ENCODE measurements at places on chromosomes 13 and 19.
A peak's percentile ranks its signal among the peaks of the same experiment; 100 is the strongest.

DNA sequence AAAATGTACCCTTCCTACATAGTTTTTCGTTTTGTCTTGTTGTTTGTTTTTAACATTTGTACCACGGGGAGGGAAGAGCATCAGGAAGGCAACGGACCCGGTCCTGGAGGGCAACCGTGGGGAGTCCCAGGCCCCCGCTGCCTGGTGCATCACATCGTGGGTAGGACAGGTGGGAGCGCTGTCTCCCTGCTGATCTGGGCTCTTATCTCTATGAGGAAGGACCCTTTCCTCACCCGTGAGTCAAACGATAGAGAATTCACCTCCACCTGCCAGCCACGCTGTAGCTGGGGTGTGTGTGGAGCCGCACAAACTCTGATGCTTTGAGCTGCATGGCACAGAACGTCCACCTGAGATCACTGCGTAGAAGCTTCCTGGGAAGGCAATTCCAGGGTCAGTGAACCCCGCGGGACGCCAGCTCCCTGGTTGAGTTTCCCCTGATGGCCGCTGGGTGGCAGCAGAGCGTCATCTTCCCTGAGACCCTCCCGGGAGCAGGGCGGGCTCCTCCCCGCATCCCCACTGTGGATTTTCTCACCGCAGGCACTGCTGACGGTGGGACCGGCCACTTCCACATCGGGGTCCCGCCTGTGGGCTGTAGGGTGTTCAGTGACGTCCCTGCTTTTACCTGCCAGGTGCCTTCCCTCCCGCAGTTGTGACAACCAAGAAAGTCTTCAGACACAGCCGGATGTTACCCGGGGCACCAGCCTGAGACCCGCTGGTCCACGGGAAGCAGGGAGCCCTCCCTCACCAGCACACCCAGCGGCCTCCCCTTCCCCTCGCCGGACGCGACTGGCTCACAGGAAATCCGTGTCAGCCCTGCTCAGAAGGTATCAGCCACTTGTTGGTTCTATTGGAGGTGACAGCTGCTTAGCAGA is 54.7 kb downstream of the ZNF787 start:
- no peak for DNase-seq

- no peak for DNase-seq
Measured at GRCh38 chr19:47109541-47110375, 3.8 kb downstream of the ZC3H4 start.

GRCh38 chr13:93260591-93260990 is 34.0 kb downstream of the GPC6 start:
- no peak for DNase-seq

DNA sequence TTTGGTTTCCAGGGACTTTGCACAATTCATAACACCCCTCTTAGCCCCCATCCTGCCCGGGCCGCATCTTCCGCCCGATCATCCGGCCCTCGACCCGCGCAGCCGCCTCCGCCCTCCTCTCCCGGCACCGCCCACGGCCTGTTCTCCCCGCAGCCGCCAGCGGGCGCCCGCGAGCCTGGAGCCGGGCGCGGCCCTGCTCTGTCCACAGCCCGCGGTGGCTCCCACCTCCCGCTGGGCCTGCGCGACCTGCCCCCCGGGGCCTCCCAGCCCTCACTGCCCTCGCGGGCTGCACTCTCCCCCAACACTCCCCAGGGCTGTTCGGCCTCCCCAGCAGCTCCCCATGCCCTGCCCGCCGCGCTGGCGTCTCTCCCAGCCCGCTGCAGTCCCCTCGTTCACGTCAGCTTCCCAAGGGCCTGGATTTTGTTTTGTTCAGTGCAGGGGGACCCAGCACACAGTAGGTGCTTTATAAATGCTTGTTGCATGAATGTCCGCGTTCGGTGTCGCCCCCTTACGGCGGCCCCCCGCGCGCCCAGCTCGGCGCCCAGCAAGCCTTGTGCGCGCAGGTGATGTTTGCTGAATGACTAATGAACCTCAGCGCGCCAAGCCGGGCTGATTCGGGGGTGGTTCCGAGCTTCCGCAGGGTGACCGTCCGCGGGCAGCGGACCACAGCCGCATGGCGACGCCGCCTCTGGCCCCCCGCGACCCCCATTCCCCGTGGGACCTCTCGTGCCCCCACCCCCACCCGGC is 4.6 kb upstream of the APC2 start:
- peak; percentile 99 for DNase-seq

- DNase-seq = no peak
Measured at GRCh38 chr13:93818345-93818744, 591.7 kb downstream of the GPC6 start.

DNA sequence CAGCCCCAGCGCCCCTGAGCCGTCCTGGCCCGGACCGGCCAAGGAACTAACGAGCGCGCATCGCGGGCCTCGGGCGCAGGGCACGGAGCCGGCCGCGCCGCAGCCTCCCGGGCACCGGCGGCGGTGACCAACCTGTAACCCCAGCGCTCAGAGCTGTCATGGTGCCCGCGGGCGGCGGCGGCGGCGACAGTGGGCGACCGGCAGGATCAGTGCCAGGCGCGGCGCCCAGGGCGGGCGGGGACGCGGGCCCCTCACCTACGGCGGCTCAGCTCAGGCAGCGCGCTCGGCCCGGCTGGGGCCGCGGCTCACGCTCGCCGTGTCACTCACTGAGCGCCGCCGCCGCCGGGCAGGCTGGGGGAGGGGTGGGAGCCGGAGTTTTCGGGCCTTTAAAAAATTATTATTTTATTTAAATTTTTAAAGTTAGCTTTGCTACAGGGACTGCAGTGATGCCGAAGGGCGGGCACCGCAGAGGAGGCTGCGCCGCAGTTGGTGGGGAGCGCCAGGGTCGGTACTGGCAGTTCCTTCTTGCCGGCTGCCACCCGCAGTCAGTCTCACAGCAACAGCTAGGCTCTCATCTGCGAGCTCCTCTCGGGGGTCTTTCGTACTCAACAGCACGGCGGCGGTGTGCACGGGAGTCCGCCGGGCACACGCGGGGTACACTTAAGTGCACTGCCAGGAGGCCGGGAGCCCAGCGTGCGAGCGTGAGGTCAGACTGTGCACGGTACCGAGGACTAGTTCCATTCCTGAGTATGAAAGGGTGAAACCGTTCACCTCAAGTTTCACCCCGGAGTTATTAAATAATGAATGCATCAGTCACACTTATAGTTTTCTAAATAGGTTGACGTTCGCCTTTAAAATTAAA is at the start of gene NALCN:
Gene NALCN, minus strand, starts transcription at position 328 of the 862 bp plus-strand sequence. CDS start 17,382 bp downstream, outside the sequence.
- no peak for DNase-seq

DNA sequence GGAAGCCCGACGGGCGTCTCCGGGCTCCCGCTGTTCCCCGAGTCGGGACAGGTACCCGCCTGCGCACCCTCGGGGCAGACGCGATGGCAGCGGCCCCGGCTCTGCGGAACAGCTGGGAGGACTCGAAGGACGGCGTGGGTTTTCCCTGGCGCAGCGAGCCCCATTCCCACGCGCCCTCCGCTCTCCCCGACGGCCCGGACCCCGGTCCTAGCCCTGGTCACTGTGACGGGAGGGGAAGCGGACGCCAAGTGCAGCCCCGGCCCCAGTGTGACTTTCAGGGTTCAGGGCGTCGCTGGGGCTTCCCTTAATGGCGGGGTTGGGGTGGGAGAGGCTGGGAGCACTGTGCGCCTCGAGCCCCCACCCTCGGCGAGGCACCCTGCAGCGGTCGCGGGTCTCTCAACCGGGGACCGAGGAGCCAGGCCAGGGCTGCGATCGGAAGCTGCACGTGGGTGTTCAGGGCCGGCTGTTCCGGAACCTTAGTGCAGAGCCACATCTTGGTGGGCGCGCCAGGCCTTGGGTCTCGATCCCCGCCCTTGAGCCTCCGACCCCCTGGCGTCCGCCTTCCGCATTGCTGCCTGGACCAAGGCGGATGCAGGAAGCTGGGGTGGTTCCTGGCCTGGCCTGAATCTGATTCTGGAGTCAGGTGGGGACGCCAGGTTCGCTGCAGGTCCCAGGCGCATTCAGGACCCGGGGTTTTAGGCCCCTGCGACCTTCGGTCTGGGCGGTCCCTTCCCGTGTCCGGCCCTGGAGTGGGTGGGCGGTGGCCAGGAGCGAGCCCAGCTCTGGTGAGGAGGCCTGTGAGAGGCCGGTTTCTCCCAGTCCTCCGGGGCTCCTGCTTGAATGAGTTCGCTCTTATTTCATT is 3.5 kb downstream of the LGALS7B start:
- DNase-seq = peak; percentile 57

DNA sequence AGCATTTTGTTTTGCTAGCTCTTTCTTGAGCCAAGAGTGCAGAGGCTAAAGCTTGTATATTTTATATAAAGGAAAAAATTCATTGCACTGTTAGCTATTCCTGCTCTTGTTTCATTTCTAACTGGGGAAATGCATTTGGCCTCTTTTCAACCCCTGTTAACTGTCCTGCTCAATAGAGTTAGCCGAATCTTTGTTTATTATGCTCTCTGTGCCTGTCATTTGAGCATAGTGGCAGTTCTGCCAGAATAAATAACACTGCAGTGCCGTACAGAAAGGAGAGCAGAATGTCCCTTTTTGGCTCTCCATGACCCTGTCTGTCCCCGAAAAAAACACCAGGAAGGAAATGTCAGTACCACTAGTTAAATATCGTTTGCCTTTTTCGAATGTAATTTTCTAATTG is 350.8 kb downstream of the MYO16 start:
- DNase-seq = no peak

DNA sequence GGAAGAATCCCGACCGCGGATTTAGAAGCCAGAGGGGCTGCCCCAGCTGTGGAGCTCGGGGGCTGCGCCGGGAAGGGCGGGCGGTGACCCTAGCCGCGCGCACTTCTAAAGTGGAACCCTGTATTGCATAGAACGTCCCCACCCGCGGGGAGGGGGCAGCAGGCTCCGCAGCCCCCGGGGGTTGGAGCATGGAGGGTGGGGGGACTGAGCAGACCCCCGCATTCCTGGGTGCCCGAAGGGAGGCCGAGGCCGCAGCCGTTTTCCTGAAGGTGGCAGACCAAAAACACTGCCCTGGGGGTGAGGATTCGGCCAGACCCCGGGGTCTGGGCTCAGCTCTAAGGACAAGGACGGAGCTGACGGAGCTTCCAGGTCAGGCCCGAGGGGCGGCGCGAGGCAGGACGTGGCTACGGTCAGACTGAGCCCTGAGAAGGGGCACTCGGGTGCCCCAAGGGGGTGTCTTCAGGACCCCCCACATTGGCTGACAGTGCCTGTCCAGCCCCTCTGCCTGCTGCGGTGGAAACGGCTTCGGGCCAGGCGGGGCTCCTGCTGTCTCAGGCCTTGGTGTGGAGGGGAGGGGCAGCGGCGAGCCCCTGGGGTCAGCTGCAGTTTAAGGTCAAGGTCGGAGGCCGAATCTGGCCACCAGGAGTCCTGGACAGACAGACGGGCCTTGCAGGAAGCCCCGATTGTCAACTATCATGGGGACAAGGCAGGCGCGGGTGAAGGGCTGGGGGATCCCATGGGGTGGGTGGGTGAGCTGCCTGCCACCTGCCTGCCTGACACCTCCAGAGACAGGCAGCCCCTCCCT is 12.6 kb downstream of the MKNK2 start:
- no peak for DNase-seq

DNA sequence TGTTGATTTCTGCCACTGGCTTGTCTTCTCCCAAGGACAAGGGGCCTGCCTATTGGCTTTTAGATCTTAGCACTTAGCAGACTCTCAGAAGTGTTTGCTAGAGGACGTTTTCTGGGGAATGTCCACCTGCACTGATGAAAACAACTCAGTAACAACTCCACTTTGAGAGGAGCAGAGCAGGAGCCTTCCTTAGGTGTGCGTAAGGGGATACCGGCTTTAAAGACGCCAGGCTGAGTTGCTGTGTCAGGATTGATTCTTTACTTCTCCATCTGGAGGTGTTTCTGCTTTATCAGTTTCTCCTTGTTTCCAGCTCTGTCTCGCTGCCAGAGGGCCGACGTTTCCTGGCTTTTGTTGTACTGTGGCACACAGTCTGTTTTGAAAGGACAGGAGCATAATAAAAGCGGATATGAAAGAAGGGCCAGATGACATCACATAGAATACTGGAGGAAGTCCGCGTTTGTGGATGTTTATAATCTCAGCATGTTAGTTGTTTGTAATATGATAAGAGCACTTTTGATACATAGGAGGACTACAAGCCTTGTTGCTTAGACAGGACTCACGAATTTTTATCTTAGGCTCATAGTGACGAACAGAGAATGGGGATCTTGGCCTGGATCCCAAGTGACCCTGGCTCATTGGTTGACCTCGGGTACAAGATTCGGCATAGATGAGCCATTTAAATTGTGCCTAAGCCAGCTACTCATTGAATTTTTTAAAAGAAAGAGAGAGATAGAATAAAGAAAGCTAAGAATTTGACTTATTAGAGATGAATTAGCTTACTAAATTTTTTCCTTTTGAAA is 34.6 kb downstream of the COL4A2 start:
- DNase-seq = no peak

GRCh38 chr13:92136449-92137155 is 738.2 kb downstream of the GPC5 start:
- DNase-seq = no peak

DNA sequence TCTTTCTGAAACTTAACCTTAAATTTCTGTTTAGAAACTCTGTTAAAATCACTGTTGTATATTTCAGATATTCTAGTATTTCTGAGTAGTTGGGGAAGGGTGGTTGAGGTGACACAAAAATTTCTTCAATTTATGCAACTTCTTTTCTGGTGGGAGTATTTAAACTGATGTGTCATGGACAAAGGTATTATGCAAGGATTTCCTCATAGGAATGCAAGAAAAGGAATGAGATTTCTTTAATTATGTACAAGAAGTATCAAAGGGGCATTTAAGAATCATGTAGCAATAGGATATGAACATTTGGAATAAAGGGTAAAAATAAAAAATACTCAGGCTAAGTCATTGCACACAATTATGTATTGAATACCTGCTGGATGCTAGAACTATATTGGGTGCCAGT is 575.8 kb upstream of the KLF12 start:
- DNase-seq = no peak

GRCh38 chr13:26255691-26256277 is 1.9 kb downstream of the CDK8 start:
- DNase-seq = no peak

DNA sequence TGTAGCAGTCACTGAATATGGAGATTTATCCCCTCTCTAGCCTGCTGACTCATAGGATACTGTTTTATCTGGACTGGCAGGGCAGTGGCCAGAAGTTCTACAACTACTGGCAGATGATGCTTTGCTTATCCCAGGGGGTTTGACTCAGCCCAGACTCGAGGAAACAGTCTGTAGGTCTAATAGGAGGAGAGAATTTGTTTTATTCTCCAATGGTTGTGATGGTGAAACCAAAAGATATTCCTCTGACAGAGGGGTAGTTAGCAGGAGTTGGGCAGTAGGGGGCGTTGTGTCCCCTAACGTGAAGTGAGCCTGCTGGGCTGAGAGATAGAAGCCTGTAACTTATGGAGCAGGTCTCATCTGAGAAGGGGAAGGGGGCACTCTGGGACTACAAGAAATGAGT is 74.9 kb downstream of the WTIP start:
- DNase-seq = no peak

GRCh38 chr13:21074546-21074945 is 13.2 kb upstream of the LATS2 start:
- DNase-seq = no peak

DNA sequence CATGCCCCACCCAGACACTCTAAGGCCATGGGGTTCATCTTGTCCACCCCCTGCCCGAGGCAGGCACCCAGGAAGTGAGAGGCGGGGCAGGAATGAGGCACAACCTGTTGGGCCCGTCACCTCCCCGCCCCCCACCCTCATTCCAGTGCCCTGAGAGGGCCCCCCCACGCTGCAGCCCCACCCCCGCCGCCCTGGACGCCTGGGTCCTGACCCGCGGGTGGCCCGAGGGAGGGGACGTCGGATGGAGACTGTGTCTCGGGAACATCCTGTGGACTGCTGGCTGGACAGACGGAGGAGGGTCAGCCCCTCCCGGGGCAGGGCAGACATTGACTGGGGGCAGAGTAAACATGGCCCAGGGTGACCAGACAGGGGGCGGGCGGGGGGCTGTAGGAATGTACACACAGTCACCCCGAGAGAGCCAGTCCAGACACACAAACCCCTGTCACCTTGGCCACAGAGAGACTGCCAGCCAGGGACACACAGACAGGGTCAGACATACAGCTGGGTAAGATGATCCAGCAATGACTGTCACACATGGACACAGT is 7.4 kb upstream of the JUNB start:
- no peak for DNase-seq
